ENCODE measurements at places on chromosomes 16 and 17.

- DNase-seq = no peak
Observed at GRCh38 chr17:9023392-9024218, 2.3 kb downstream of the NTN1 start.

- DNase-seq = no peak
Observed at GRCh38 chr17:49696233-49696761, 11.5 kb downstream of the SLC35B1 start.

- no peak for DNase-seq
Observed at GRCh38 chr17:63455417-63455816, 9.3 kb upstream of the CYB561 start.

- no peak for DNase-seq
Observed at GRCh38 chr17:79372470-79373238, 238.2 kb downstream of the RBFOX3 start.

- DNase-seq = peak; percentile 4
Observed at GRCh38 chr17:77498091-77498741, 357.4 kb downstream of the SEC14L1 start.

- DNase-seq = no peak
Observed at GRCh38 chr16:3640632-3641501, 13.6 kb upstream of the DNASE1 start.

DNA sequence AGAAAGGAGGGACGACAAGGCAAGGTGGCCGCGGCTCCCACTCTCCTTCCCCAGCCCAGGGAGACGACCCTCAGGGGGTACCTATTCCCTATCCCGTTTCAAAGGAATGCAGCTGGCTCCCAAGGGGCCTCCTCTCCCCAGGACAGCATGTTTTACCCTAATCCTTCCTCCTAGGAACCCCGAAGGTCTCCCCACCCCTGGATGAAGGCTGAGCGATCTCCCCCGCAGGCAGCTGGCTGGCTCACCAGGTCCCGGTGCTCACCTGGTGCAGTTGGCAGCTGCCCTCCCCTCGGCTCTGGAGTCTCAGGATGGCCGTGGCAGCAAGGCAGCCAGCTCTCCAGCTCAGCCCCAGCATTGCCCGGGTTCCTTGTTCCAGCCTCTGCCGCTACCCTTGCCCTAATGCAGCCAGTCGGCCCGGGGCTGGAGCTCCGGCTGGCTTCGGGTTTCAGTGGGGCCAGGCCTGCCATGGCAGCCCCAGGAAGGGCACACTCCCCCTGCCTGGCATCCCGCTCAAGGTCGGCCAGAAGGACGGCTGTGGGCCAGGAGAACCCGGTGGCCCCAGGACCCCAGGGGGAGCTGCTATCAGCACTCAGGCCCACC lies 4.6 kb downstream of the CLUH start:
- no peak for DNase-seq

GRCh38 chr17:4130715-4131114 lies 12.1 kb downstream of the ZZEF1 start:
- no peak for DNase-seq

DNA sequence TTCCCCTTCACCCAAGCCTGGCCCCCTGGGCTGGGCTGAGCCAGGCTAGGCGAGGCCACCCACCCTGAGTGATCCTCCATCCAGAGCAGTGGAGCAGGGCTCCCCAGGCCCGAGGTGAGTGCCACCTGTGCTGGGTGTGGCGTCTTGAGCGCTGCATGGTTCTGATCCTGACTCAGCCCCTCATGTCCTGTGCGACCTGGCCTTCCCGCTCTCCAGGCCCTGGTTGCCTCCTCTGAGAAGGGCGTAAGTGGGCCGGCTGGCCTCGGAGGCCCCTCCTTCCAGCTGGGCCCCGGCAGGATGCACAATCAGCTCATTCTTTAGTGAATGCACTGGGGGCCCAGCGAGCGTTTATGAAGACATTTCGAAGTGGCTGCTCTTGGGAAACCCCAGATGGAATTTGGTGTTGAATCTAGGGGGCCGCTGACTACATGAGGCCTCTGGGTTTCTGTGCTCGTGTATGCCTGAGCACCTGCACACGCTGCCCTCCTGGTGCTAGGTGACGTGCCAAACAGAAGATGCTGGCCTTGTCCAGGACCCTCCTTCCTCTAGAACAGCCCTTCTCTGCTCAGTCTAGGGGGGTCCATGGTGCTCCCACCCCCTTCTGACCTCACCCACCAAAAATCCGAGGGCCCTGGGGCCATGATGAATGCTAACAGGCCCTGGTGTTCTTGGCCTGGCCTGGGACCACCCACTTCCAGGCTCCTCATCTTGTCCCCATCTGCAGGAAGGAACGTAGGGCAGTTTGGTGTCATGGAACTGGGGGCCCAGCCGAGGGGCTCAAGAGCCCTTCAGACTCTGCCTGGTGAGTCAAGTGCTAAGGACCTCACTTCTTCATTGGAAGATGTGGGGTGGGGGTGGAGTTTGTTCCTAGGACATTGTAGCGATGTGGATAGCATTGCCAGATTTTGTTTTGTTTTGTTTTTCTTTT lies 3.6 kb upstream of the TMEM92 start:
- DNase-seq = peak; percentile 14

- no peak for DNase-seq
Observed at GRCh38 chr17:48052956-48053757, 5.0 kb downstream of the NFE2L1 start.

- no peak for DNase-seq
Observed at GRCh38 chr16:84331998-84332780, 36.1 kb upstream of the ATP2C2 start.

DNA sequence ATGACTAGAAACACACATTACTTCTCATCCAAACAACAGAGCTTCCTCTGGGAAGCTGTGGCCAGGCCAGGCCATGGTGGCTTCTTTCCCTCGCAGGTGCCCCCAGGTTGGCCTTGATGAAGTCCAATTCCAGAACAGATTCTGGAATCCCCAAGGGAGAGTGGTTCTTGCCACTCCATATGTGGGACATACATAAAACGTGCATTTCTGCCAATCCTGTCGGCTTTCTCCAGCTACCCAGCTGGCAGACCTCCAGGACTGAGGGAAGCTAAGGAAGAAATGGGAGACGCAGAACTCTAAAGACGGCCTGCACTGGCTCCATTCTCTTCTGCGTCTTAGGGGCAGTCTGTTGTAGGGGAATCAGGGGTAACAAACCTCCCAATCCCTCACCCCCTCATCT lies 219.2 kb upstream of the CDH5 start:
- DNase-seq = no peak

GRCh38 chr17:6713130-6713917 lies at the start of gene SLC13A5:
Gene SLC13A5, minus strand, starts transcription at chr17:6713369. Its CDS starts 36 bp downstream, at chr17:6713333.
- peak; percentile 21 for DNase-seq

DNA sequence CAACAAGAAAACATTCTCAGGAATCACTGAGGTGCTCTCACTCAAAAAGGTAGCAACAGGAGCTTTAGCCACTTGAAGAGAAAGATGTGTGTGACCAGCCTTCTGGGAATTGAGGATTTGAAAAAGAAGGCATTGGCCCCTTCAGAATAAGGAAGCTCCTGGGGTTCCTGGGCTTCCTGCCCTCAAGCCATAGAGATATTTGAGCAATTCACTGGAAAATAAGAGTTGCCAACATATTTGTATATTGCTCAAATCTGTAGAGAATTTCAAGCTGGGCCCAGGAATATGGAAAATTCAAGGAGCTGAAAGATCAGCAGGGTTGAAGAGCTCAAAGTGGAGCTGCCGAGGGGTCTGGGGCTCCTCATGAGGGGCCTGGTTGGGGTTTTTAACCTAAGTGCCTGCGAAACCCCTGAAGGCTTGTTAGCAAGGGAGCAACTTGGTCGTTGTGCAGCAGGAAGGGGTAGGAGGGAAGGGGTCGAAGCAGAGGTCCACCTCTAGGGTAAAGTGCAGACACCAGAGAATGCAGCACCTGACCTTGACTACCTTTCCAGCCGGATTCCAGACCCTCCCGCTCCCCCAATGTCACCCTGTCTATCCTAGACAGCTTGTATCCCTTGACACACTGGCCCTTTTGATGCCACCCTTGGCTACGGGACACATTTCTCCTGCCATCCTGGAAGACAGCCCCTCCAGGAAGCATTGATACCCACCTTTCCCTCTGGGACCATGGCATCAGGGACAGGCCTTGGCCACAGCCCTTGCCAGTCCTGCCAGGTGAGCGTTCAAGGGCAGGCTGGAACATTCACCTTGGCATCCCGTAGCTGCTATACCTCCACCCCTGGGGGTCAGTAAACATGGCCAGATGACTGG lies 67.6 kb upstream of the SREBF1 start:
- no peak for DNase-seq

GRCh38 chr16:62051942-62052341 lies 15.7 kb upstream of the CDH8 start:
- no peak for DNase-seq

DNA sequence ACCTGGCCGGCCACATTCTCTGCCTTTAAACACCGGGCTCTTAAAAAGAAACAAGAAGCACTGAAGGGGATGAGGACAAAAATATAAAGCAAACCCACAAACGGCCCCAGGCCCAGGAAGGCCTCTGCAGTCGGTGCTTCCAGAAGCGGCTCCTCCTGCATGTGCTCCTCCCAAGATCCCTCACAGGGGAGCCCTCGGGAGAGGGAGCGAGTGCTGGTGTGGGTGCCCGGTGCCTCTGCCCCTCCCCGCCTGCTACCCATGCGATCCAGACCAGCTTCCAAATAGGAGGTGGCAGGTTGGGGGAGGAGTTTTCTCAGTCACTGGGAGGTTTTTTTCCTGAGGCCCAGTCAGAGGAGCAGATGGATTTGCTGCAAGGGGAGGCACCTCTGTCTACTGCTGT lies 15.8 kb downstream of the KDM8 start:
- DNase-seq = no peak

- DNase-seq = no peak
Observed at GRCh38 chr16:47017636-47018035, 44.2 kb upstream of the DNAJA2 start.

- no peak for DNase-seq
Observed at GRCh38 chr17:42553161-42553818, 567 bp downstream of the HSD17B1 start.

DNA sequence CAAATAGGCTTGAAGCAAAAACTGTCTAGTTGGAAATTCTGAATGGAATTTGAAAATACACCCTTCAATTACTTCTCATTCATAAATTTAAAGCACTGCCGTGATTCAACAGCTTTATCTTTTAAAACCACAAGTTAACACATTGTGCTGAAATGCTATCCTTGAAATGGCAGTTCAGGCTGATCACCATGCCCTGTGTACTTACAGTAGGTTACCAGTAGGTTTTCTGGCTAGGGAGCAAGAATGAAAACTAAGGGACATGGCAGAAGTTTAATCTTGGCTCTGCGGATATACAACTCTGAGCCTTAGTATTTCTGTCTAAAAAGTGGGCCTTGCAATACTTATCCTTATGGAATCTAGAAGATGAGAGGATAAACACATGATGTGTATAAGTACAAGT lies 28.0 kb downstream of the NXPH3 start:
- DNase-seq = no peak

- no peak for DNase-seq
Observed at GRCh38 chr17:34902831-34903547, 58.3 kb downstream of the CCT6B start.

- DNase-seq = no peak
Observed at GRCh38 chr17:27993723-27994310, 48.7 kb upstream of the NLK start.

GRCh38 chr17:7886227-7887037 lies 2.2 kb upstream of the CHD3 start:
- peak; percentile 44 for DNase-seq

DNA sequence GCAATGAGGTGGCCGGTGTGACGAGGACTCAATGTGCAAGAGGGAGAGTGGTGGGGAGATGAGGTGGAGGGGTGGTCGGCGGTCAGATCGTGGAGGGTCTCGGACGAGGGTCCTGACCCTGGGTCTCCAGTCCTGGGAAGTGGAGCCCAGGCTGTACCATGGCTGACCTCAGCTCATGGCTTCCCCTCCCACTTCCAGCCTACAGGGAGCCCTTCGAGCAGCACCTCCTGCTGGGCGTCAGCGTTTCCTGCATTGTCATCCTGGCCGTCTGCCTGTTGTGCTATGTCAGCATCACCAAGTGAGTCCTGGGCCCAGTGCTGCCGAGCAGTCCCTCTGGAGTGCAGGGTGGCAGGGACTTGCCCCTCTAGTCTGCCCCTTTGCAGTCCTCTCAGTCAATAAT lies 41.8 kb downstream of the IL4R start:
- DNase-seq = no peak

- no peak for DNase-seq
Observed at GRCh38 chr17:32570081-32570396, 83.2 kb downstream of the CDK5R1 start.

- no peak for DNase-seq
Observed at GRCh38 chr16:81455720-81456494, 11.3 kb downstream of the CMIP start.

- no peak for DNase-seq
Observed at GRCh38 chr17:45643591-45643990, 140.5 kb upstream of the CRHR1 start.

DNA sequence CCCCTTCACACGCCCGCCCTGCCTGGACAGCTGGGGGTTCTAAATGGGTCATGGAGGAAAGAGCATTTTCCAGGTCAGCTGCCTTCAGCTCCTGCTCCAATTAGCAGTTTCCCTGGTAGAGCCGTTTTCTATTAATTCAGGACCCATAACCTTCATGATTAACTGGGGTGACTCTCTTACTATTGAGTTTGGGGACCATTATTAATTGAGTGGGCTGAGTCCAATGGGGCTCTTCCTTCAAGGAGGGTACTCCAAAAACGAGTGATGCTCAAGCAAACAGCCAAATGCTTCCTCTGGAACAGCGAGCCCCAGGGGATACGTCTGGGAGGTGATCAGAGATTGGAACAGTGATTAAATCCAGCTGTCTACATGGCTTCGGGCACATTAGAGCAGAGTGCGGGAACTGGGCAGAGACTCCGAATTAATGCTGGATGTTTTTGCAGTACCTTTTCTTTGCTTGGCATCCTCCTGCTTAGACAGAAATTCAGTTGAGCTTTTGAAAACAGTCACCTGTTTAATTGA lies 68.1 kb upstream of the CACNG3 start:
- no peak for DNase-seq

GRCh38 chr16:86231996-86232350 lies 278.4 kb upstream of the FOXF1 start:
- DNase-seq = no peak

GRCh38 chr17:68461589-68461988 lies 4.3 kb upstream of the WIPI1 start:
- DNase-seq = no peak

DNA sequence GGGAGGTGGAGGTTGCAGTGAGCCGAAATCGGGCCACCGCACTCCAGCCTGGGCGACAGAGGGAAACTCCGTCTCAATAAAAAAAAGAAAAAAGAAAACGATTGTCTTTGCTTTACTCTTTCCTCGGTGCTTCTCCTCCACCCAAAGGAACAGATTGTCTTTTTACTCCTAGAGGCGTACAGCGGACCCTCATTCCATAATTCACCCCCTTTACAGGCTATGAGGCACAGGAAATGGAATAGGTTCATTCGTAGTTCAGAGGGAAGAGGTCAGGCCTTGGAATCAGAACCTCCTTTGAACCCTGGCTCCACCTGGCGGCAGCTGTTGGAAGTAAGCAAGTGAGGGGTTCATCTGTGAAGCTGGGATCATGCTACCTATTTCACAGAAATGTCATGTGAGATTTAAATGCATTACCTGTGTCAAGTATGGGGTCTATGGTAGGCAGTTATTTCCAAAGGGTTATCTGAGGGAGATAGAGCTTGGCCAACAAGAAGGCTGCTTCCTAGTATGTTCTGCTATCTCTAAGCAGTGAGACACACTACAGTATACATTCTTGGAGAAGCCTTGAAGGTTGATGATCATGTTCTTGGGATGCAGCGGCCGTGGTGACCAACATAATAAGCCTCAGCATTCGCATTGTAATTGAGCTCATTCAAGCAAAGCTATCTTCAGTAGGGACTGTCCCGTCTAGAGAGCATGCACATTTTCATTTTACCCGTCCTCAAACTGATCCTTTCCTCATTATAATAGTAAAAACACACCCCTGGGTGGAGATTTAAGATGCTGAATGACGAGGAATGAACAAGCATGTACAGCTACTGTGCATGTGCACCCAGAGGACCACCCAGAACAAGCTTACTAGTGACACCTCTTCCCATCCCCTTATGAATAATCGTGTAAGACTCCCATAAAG lies 18.7 kb upstream of the ZNF689 start:
- peak; percentile 84 for DNase-seq

All from activated B cell treated with CpG ODN at 0.5 μM for 24 hours (primary cell).